ENCODE measurements at places on chromosomes 3 and 15.
A peak's percentile ranks its signal among the peaks of the same experiment; 100 is the strongest.

GRCh38 chr3:23810343-23811184 is 4.8 kb downstream of the UBE2E1 start:
- peak; percentile 70 for DNase-seq

- DNase-seq = no peak
These were observed 218.0 kb downstream of the ZBTB20 start for GRCh38 chr3:114928989-114929640.

- DNase-seq = no peak
These were observed 99.6 kb upstream of the UBE2E1 start for GRCh38 chr3:23706111-23706510.

GRCh38 chr3:126540951-126541627 is 17.1 kb downstream of the CHST13 start:
- DNase-seq = no peak

DNA sequence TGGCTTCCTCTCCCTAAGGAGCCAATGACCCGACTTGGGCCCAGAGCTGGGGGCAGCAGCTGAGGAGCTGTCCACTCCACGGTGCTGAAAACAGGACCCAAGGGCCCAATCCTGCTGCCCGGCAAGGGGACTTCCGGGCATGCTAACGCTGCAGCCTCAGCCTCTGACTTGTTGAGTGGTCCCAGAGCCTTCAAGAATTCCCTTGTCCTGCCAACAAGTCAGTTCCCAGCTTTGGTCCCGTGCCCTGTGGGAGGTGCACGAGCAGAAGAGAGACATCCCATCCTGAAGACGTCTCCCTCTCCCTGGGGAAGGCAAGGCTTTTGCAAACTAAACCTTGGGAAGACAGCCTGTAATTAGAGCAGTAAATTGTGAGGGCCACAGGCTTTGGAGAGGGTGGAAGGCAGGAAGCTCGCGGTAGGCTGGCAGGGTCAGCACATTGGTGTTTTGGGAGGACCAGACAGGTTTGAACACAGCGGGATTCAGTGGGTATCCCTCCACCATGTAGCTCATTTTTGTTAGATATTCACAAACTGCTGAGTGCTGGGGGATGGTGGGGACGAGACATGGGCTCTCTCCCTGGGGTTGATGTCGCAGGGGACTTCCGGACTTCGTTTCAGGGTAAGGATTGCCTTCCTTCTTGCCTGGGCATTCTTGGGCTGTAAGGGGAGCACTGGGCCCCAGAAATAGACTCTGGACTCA is 29.8 kb upstream of the PRR23E start:
- no peak for DNase-seq

- no peak for DNase-seq
These were observed 1.6 kb upstream of the DCBLD2 start for GRCh38 chr3:98903099-98903498.

GRCh38 chr15:31353931-31354330 is 27.3 kb downstream of the KLF13 start:
- peak; percentile 54 for DNase-seq

- no peak for DNase-seq
These were observed 92.5 kb downstream of the IGSF11 start for GRCh38 chr3:118942195-118942594.

- no peak for DNase-seq
These were observed 11.1 kb downstream of the ZNF80 start for GRCh38 chr3:114226313-114226712.

DNA sequence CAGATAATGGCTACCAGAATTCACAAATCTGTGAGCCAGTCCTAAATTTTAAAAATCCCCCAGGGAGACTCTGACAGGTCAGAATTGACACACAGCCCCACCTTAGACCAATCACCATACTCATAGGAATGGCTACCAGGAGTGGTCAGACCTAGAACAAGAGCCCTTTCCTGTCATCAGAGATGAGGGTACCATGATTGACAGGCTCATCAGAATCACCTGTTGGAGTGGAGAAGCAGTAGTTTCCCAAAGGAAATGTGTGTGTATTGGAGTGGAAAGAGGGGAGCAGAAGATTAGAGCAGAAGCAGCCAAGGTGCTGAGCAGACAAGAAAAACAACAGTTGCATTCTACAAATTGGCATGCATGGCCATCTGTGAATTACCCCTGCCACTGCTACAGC is 27.0 kb upstream of the SSR3 start:
- DNase-seq = no peak

Data from AG08396 (cell line).